ENCODE measurements at places on chromosomes 2 and 18. TPM values are rescaled to one million over a fixed set of nuclear protein-coding genes. Genes with fewer than 3 reads are reported as not detected.

CIB4 gene
- not detected for total RNA-seq

GRCh38 chr2:203021991-203022390 lies 7.3 kb downstream of the NBEAL1 start:
- H3K27me3 ChIP-seq, result no peaks in the 10 kb centered on the region
- H3K4me3 ChIP-seq, result no peak overlapping the region
- no peak for DNase-seq
- no peaks in the 10 kb centered on the region for H3K4me1 ChIP-seq

ASB18 gene
- total RNA-seq, result not detected

- no peaks in the 10 kb centered on the region for H3K27me3 ChIP-seq
- DNase-seq, result no peak
- no peak overlapping the region for H3K27ac ChIP-seq
- no peaks in the 10 kb centered on the region for H3K4me1 ChIP-seq
Observed at GRCh38 chr18:7846335-7846734, 279.2 kb downstream of the PTPRM start.

SERPINB11 gene
- not detected for total RNA-seq

LYPD6B gene
- total RNA-seq, result not detected

- H3K27ac ChIP-seq, result no peak overlapping the region
- H3K4me1 ChIP-seq, result peaks cover 5% of the 10 kb centered on the region
- no peak overlapping the region for H3K4me3 ChIP-seq
- H3K27me3 ChIP-seq, result no peaks in the 10 kb centered on the region
- DNase-seq, result no peak
Observed at GRCh38 chr2:240874715-240875227, 6.1 kb downstream of the AGXT start.

- H3K27ac ChIP-seq, result no peak overlapping the region
- no peak for DNase-seq
- H3K4me1 ChIP-seq, result no peaks in the 10 kb centered on the region
- no peaks in the 10 kb centered on the region for H3K27me3 ChIP-seq
- H3K36me3 ChIP-seq, result no peaks in the 10 kb centered on the region
- no peak overlapping the region for H3K4me3 ChIP-seq
Observed at GRCh38 chr2:239534581-239535412, 134.0 kb upstream of the HDAC4 start.

- H3K4me3 ChIP-seq, result no peak overlapping the region
- no peak for DNase-seq
- H3K36me3 ChIP-seq, result no peaks in the 10 kb centered on the region
- no peaks in the 10 kb centered on the region for H3K27me3 ChIP-seq
- H3K27ac ChIP-seq, result no peak overlapping the region
- no peaks in the 10 kb centered on the region for H3K4me1 ChIP-seq
Observed at GRCh38 chr2:83323038-83323437, 1136.0 kb downstream of the SUCLG1 start.

DNA sequence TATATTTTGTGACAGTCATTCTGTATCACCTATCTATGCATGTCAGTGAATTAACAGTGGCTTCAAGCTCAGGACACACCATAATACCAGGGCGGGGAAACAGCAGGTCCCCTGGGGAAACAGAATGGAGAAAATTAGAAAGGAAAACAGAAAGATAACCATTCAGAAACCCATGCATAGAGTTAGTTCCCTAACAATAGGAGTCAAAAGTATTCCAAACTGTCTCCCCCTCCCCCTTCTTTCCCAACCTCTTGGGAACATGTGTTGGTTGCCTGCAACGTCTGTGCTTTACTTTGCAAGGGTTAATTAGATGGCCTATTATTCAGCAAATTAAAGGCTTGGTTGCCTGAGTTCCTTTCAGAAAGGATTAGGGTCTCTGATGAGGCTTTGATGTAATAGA lies 176.4 kb downstream of the MYO3B start:
- H3K27me3 ChIP-seq, result no peaks in the 10 kb centered on the region
- DNase-seq, result no peak
- no peak overlapping the region for H3K27ac ChIP-seq
- no peaks in the 10 kb centered on the region for H3K36me3 ChIP-seq
- H3K4me3 ChIP-seq, result no peak overlapping the region

- no peaks in the 10 kb centered on the region for H3K4me1 ChIP-seq
- no peaks in the 10 kb centered on the region for H3K36me3 ChIP-seq
- H3K27me3 ChIP-seq, result no peaks in the 10 kb centered on the region
- H3K27ac ChIP-seq, result no peak overlapping the region
- no peak for DNase-seq
- H3K4me3 ChIP-seq, result no peak overlapping the region
Observed at GRCh38 chr2:132804051-132804450, 134.0 kb upstream of the LYPD1 start.

DNA sequence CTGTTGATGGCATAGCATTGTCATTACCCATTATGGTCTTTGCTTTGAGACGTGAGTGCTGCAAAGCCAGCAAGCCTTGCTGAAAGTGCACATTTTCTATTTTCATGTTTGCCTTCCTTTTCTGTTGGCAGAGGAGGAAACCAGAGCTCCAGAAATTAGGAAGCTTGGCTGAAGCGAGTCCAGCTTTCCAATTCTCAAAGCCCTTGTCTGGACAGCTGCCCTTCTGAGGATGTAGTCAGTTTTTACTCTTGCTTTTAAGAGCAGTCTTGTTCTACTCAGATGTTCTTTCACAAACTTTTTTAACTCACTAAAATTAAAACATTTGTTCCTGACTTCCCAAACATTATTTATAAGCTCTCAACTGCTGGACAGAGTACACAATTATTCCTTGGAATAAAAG lies 93.8 kb downstream of the ICOS start:
- H3K4me1 ChIP-seq, result no peaks in the 10 kb centered on the region
- no peak overlapping the region for H3K4me3 ChIP-seq
- DNase-seq, result no peak
- no peaks in the 10 kb centered on the region for H3K36me3 ChIP-seq
- no peak overlapping the region for H3K27ac ChIP-seq
- H3K27me3 ChIP-seq, result no peaks in the 10 kb centered on the region

GRCh38 chr2:98709535-98709934 lies 21.4 kb downstream of the MGAT4A start:
- H3K4me3 ChIP-seq, result no peak overlapping the region
- H3K4me1 ChIP-seq, result peaks cover 29% of the 10 kb centered on the region
- no peaks in the 10 kb centered on the region for H3K27me3 ChIP-seq
- DNase-seq, result no peak
- no peaks in the 10 kb centered on the region for H3K36me3 ChIP-seq

DNA sequence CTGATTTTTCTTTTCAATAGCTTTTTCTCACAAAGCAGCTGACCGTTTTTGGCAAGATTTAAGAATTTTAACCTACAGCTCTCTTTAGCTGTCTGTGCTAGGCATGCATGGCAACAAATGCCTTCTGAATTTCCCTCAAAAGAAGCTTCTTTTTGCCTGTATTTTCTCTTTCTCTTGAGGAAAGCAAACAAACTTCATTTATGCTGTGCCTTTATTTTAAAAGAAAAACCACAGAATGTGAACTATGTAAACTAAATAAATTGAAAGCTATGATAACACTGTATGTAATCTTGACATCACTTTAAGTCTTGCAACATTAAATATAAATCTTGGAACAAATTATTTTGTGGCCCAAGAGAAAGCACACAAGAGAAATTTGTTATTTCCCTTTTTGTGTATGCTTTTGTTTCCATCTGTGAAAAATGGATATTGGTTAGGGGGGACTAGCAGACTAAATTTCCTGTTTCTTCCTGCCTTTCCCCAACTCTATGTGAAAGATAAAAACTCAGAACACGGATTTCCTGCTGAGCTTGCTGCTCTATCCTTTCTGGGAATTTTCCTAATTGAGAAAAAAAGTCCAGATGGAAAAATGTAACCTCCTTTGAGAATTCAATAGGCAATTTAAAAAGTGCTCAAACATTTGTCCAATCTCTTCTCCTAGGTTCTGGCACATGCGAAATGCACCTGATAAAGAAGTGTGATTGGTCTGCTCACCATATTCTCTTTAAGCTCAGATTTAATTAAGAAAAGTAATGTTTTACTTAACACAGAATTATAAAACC lies 20.9 kb upstream of the TFPI start:
- H3K4me1 ChIP-seq, result peaks cover 12% of the 10 kb centered on the region
- no peak overlapping the region for H3K27ac ChIP-seq
- H3K4me3 ChIP-seq, result no peak overlapping the region
- H3K36me3 ChIP-seq, result no peaks in the 10 kb centered on the region

GRCh38 chr2:70045932-70046331 lies 41.3 kb upstream of the PCBP1 start:
- no peak for DNase-seq
- H3K36me3 ChIP-seq, result peaks cover 13% of the 10 kb centered on the region
- H3K27ac ChIP-seq, result no peak overlapping the region

DNA sequence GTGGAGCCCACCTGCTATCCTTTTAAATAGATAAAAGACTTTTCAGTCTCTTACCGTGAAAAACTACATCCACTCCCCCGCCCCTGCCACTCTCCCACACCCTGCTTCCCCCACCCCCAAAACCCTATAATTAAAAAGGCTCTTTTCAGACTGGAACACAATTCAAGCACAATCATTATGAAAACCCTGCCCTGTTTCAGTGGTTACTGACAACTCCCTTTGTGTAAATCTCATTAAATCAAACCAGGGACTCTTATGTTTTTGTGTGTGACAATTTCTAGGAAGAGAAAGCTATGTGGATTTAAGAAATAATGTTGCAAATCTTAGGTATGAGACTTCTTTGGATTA lies 21.0 kb upstream of the ZNF532 start:
- H3K4me3 ChIP-seq, result no peak overlapping the region
- no peaks in the 10 kb centered on the region for H3K4me1 ChIP-seq
- no peak for DNase-seq
- H3K27ac ChIP-seq, result no peak overlapping the region
- H3K27me3 ChIP-seq, result no peaks in the 10 kb centered on the region
- H3K36me3 ChIP-seq, result no peaks in the 10 kb centered on the region

KHK gene
- total RNA-seq, result 7.8 TPM

CBLN2 gene
- total RNA-seq, result not detected

DNA sequence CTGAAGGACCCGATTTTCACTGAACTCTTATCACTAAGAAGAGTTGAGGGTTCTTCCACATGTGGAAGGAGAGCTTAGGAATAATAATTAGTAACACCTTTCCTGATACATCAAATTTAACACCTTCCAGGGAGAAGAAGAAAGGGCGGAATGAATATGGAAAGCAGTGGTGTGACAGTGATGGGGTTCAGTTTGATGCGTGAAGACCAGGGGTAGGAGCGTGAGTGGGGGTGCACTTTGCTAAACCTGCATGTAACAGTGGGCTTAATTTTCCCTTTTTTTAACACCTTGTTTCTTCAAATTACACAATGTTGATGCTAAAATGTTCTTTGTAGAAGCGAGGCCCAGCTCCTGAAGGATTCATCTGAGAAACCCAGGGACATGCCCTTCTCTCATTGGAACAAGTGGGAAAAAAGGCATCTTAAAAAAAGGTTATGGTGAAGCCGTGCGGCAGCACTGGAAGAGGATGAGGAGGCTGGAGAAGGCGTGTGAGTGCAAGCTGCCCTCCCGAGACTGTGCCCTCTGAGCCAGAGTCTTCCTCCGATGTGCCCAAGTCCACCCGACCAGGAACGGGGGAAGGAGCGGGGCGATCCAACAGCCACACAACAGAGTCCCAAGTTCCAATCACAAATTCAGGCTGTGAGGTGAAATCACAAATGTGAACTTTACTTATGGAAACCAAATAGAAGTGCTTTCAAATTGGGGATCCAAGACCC lies 80.8 kb downstream of the MBP start:
- H3K36me3 ChIP-seq, result no peaks in the 10 kb centered on the region
- no peaks in the 10 kb centered on the region for H3K27me3 ChIP-seq
- no peak overlapping the region for H3K4me3 ChIP-seq
- H3K4me1 ChIP-seq, result peaks cover 50% of the 10 kb centered on the region
- DNase-seq, result no peak

GLB1L gene
- total RNA-seq, result 13.1 TPM

DNA sequence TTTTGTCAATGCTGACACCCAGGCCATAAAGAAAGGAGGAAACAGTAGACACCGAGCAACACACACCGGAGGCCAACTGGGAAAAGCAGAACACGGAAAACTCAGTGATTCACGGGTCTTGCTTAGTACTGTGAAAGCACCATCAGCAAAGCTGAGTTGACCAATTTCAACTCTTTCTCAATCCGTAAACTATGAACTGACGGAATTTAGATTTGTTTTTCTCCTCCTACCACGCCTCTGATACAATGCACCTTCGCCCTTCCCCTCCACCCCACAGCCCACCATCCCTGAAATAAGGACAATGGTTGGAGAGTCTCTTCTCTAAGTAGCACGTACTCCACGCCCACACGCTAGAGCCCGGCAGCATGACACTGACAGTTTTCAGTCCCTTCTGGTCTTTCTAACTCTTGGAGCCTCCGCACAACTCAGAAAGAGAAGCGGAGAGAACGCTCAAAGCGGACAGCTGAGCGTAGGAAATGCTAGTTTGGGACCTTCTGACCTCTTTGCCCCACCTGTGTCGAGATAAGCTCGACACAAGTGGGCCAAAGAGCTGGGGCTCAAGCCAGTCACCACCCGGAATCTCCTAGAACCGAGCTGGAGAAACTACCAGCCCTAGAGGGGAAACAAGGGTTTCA lies 669 bp downstream of the LNPK start:
- peak overlapping the region; percentile 85 for H3K4me3 ChIP-seq
- no peaks in the 10 kb centered on the region for H3K36me3 ChIP-seq
- no peaks in the 10 kb centered on the region for H3K27me3 ChIP-seq
- peak overlapping the region; percentile 75 for H3K27ac ChIP-seq
- DNase-seq, result peak; percentile 35

DNA sequence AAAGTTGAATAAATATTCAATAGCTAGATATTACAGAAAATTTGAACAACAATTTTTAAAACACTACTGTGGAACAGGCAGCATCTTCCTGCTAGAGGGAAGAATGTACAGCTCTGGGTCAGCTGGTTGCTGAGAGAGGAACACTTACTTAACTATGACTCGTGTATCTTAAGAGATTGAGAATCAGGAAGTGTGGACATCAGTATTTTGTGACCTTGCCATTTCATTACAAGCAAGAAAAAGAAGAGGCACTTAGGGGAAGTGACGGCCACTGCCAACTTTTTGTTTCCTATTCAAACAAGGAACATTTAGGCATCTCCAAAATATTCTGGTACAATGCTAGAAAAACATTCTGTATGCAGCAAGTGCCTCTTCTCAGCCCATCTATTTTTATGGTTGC lies 45.9 kb downstream of the ITPRID2 start:
- peak; percentile 8 for DNase-seq
- H3K27me3 ChIP-seq, result no peaks in the 10 kb centered on the region
- no peak overlapping the region for H3K4me3 ChIP-seq
- H3K4me1 ChIP-seq, result peaks cover 7% of the 10 kb centered on the region
- peak overlapping the region; percentile 13 for H3K27ac ChIP-seq

Measured in tibial nerve (tissue), 4 donors.